ENCODE measurements at places on chromosomes 4 and X.

DNA sequence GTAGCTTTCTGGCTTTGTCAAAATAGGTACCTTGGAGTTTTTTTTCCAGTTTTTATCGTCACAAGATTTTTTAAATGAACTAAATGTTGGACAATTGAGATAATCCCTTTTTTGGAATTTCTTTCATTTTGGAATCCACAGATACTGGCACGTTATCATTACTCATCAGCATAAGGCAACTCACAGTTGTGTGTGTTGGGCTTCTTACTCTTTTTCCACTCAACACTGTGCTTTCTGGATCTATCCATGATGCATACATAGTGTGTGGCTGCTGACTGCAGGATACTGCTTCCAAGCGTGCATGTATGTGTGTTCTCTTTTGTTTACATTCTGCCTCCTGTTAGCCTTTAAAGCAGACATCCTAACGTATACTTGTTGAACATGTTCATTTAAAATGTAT is 113.5 kb upstream of the FAM9A start:
- DNase-seq = no peak

- DNase-seq = no peak
Observed at GRCh38 chr4:57109411-57109846, 756 bp downstream of the IGFBP7 start.

DNA sequence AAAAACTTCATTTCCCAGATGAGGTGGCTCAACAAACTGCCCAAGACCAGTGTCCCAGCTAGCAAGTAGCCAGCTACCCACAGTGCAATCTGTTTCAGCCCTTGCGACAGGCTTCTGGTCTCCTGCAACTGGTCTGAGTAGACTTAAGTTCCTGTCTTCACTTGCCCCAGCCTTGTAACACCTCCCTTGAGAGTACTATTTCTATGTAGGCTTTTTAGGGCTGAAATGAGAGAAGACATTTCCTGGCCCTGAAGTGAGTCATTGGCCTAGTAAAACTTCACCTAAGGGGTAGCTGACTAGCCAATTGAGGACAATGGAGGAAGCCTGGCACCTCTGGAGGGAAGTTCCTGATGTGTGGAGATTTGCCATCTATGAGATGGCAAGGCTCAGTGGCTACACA is 80.1 kb upstream of the STIM2 start:
- DNase-seq = no peak

DNA sequence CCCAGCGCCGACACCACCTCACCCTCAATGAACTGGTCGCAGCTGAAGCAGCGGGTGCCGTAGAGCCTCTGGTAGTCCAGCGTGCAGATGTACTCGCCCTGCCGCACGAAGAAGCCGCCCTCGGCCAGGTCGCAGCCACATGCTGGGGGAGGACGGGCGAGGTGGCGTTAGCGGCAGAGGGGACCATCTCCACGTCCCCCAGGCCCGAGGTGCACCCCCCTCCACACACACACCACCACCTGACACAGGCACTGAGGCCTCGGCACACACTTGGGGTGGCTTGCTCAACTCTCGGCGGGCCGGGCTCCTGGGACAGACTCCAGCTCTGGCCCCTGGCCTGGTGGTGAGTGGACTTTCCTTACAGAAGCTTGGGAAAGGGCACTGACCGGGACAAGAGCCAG is 61.5 kb downstream of the ABLIM2 start:
- DNase-seq = no peak
